ENCODE measurements at places on chromosomes 1 and 21.

DNA sequence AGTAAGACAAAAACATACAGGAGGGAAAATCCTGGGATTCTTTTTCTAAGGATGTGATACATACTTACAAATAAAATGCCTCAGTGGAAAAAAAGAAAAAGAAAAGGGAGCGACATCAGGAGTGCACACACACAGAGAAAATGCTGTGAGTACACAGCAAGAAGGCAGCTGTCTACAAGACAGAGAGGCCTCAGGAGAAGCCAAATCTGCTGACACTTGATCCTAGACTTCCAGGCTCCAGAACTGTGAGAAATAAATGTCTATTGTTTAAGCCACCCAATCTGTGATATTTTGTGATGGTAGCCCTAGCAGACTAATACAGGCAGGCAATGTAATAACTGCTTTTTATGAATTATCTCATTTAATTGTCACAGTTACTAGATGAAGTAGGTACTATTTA lies 17.0 kb upstream of the TRIM45 start:
- no peak for DNase-seq

DNA sequence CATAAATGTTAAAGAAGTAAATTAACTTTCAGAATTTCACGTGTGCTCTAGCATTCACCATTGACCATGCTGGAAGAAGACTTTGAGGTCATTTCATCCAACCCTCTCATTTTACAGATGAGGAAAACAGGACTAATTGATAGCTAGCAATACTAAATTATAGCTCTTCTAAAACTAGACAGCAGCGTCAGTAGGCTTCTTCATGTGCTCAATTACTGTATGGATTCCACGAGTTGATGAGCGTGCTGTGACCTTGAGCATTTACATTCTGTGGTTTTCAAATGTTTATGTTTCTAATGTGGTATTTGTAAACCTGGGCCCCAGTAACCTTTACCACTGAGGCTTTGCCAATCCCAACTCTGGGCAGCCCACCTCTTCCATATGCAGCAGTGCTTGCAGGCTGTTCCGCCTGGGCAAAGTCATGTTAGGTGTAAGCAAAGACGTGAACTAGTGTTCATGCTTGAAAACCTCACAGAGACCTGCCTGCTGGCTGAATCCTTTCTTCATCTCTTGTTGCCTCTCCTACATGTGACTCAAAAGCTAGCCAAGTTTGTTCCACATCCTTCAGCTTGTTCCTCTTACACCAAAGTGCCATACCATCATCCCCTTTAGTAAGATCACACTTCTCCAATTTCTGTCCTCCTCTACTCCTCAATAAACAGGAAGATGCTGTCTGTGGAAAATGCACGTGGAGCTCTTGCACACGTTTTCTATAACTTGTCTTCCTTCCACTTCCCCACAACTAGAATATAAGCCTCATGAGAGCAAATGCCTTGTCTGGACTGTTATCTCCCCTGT lies 17.2 kb downstream of the KCNJ15 start:
- DNase-seq: no peak

GRCh38 chr1:93081716-93082115 lies 2.6 kb downstream of the MTF2 start:
- DNase-seq: no peak

DNA sequence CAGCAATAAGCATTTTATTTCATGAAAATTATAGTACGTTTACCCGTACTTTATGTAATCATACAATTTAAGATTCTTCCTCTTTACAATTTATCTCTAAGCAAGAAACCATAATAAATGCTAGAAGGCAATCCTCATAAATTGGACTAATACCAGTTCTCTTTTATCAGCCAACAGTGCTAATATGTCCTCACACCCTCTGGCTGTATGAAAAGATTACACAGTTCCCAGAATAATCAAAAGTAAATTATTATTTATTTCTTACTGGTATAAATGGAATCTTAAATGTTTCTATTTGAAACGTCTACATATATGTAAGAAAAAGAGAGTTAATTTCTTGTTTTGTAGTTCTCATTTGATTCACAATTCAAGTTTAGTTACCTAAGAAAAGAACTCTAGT lies 3.1 kb upstream of the CDKN2C start:
- DNase-seq: no peak

GRCh38 chr1:50697440-50698421 lies 262.3 kb downstream of the FAF1 start:
- DNase-seq: no peak

GRCh38 chr1:192201303-192201702 lies 43.0 kb downstream of the RGS18 start:
- no peak for DNase-seq

GRCh38 chr21:43950481-43950880 lies 61.6 kb upstream of the TRAPPC10 start:
- DNase-seq: no peak

- DNase-seq: no peak
These were observed 93.0 kb downstream of the USH2A start for GRCh38 chr1:216330262-216330661.

DNA sequence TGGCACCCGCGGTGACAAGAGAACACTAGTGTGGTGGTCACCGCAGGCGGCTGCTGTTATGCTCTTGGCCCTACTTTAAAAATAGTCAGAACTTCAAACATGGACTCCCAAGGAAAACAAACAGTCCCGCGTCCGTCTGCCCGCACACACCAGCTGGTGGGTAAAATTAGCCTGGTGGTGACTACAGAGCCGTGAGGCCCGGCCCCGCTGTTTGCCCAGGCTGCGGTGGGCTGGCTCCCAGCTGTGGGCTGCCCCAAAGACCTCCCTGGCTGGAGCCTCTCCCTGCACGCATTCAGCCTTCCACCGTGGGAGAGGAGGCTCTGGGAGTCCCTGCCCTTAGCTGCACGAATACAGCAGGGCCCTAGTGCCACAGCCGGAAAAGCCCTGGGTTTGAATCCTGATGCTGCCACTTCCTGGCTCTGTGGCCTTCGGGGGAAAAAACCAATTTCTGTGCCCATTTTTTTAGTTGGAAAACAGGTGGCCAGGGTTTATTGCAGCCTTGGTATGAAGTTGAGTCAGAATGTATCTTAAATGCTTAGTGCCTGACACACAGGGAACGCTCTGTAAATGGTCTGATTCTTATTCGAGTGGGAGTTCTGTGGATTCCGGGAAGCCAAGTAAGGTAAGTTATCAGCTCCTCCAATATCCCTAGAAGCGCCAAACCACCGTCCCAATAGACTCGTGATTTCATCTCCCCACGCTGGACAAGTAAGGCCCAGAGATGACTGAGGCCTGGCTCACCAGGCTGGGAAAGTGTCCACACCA lies 58.2 kb downstream of the ALPL start:
- DNase-seq: no peak

- DNase-seq: no peak
These were observed 579.8 kb upstream of the PKN2 start for GRCh38 chr1:88104236-88104635.

DNA sequence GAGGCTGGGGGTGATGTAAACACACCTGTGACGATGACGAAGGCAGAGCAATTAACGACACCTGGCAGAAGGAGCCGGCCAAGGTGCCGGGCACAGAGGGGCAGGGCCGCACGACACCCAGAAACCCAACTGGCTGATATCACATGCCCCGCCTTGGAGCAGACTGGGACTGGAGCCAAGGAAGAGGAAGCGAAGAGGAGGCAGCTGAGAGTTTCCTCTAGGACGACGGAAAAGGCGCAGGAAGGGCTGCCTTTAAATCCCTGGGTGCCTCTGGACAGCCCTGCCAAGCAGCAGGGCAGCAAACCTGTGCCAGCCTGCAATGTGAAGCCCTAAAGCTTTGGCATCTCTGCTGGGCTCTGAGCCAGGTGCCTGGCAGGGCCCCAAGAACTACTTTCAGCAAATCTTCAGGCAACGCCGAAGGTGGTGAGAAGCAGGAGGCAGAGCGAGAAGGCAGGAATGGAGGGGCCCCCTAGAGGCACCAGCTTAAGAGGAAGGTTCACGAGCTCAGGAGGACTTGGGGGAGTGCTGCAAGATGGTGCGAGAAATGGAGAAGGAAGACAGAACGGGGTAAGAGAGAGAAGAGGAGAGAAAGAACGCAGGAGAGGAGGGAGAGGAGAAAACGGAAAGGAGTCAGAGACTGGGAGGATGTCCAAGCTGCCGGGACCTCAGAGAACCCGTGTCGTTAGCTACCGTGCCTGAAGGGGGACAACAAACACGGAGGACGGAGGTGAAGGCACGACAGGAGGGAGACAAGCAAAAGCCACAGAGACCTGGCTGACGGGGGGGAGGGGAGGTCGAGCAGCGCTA lies 25.3 kb upstream of the PEF1 start:
- no peak for DNase-seq

- no peak for DNase-seq
These were observed 554.1 kb upstream of the OLFM3 start for GRCh38 chr1:102550729-102551384.

GRCh38 chr1:206575894-206576737 lies 36.1 kb downstream of the EIF2D start:
- no peak for DNase-seq

- DNase-seq: no peak
These were observed 13.8 kb downstream of the CEP350 start for GRCh38 chr1:179968284-179968993.

GRCh38 chr21:18499761-18500376 lies 96.3 kb upstream of the TMPRSS15 start:
- no peak for DNase-seq

GRCh38 chr1:234624724-234625117 lies 14.7 kb upstream of the IRF2BP2 start:
- DNase-seq: no peak

GRCh38 chr1:184792450-184792969 lies 37.9 kb upstream of the EDEM3 start:
- DNase-seq: no peak

GRCh38 chr1:194309269-194309668 lies 1122.9 kb upstream of the B3GALT2 start:
- no peak for DNase-seq

DNA sequence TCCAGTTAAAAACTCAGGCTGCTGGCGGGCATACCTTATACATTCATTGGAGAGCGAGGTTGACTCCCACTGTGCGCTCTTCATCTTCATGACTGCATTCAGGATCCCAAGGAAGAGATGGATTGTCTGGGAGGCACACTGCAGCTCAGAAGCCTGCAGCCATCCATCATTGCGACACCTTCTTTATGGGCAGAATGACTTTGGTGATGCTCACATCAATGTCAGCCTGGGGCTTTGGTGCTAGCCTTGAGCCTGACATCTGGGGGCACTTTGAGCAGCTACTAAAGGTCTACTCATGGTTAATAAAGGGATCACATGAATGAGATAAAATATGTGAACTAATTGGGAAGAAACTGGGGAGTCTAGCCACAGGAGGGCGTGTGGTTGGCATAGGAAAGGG lies 229.3 kb downstream of the PRDM2 start:
- no peak for DNase-seq

- DNase-seq: no peak
These were observed 16.5 kb downstream of the CACNA1E start for GRCh38 chr1:181499825-181500224.

DNA sequence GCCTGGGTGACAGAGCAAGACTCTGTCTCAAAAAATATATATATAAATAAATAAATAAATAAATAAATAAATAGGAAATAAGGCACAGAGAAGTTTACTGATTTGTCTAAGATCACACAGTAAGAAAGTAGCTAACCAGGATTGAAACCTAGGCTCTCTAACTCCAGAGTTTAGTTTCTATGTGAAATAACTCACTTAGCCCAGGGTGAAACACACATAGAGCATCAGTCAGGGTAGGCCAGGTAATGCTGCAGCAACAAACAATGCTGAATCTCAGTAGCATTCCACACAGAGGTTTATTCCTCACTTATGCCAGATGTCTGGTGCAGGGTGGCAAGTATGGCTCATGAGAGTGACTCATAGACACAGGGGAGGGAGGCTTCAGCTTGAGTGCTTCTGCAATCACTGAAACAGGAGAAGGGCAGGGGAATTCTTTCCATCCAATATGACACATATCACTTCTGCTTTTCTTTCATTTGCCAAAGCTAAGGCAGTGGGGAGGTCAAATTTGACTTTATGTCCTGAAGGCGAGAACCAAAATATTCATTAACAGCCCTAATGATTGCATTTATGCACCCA lies 37.1 kb upstream of the KANK4 start:
- DNase-seq: no peak

- no peak for DNase-seq
These were observed 92.1 kb downstream of the PRKAB2 start for GRCh38 chr1:147080006-147080661.

DNA sequence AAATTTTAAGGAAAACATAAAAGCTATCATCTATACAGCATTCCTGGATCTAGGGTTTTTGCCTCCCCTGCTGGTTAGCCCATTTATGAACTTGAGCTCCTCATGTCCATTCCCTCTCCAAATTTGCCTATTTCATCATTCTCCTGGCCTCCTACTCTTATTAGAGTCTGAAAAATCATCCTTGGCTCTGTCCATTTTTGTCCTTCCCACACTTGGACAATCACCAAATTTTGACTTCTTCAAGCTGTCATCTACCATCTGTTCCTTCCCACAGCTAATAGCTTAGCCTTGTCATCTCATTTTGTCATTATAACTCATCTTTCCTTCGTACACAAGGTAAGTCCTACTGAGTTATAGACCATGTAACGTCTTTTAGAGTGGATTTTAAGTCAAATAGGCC lies 2.2 kb upstream of the HENMT1 start:
- no peak for DNase-seq

DNA sequence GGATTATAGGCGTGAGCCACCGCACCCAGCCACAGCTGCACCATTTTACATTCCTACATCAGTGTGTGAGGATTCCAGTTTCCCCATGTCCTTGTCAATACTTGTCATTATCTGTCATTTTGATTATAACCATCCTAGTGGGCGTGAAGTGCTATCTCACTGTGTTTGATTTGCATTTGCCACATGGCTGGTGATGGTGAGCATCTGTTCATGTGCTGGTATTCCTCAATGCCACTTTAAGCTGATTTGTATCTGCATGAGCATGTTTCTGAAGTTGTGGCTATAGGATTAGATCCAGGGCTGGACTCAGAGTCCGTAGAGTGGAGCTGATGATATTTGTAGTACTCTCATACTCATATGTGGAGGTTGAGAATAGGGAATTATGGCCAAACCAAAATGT lies 36.6 kb downstream of the SRRM1 start:
- no peak for DNase-seq

GRCh38 chr1:220841293-220841692 lies 38.0 kb upstream of the HLX start:
- DNase-seq: no peak

GRCh38 chr1:231423648-231424047 lies 1.6 kb upstream of the EGLN1 start:
- DNase-seq: no peak

GRCh38 chr1:87208931-87209330 lies 119.7 kb upstream of the LMO4 start:
- no peak for DNase-seq

DNA sequence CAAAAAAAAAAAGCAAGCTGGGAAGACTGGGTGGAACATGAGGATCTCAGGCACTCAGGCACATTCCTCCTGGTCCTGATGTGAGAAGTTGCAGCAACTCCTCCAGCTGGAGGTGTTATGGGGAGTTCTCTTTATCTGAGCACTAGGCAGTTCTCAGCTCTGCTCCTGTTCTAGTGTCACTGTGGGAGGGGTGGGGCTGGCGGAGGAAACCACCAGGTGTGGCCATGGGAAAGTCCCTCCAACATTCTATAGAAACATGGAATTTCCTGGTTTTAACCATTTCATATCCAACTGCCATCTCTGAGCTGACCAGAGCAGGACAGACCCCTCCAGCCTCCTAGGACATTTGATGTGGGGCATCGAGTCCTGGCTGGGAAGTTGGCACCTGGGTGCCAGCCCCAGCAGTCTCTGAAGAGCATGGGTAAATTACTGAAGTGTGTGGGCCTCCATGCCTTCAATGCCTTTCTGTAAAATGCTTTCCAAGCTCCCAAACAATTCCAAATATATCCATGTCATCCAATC lies 804 bp upstream of the IKBKE start:
- DNase-seq: no peak

All from GM12891 (cell line).